ENCODE measurements at places on chromosomes 13 and 19. TPM values are rescaled to one million over a fixed set of nuclear protein-coding genes. Genes with fewer than 3 reads are reported as not detected.
A peak's percentile ranks its signal among the peaks of the same experiment; 100 is the strongest.

Gene CRTC1
- total RNA-seq, result 11.2 TPM

DNA sequence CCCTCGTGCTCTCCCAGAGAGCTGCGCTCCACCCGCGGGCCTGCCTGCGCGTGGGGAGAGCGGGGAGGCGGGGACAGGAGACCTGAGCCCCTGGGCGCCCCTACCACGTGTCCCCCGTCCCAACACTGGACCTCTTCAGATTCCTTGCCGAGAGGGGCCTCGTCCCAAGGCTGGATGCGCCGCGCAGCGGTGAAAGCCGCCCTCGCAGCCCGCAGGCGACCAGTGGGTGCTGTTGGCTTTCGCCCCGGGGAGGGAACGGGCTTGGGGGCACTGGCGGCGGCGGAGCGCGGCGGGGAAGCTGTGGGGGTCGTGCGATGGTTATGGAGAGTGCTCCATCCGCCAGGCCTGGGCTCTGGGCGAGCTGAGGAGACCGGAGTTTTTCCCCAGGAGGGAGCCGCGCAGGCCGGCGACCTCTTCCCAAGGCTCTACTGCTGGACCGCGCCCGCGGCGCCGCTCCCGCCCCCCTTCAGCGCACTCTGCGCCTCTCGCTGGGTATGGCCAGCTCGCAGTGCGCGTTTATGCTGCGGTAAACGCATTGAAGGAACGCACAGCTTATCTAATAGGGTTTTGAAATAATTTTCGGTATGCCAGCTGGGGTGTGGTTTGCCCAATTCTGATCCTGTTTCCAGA, 17.2 kb upstream of the RNF17 start:
- DNase-seq, result no peak
- no peaks in the 10 kb centered on the region for H3K36me3 ChIP-seq
- H3K4me3 ChIP-seq, result peak overlapping the region; percentile 53
- no peaks in the 10 kb centered on the region for H3K27me3 ChIP-seq
- no peak overlapping the region for H3K27ac ChIP-seq
- H3K4me1 ChIP-seq, result peaks cover 24% of the 10 kb centered on the region

DNA sequence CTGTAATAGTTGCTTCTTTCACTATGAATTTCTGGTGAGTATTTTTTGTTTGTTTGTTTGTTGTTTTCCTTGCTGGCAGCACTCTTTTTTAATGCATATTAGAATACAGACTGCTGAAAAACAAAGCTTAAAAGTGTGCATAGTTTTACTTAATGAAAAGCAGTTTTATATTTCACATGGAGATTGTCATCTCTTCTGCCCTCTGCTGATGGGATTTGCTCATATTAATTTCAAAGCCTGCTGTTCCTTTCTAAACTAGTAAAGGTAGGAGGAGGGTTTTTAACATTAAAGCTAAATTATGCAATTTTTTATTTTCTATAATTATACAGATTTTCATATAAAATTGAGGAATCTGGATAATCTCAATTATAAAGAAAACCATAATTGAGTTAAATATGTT, 692.6 kb upstream of the SLITRK1 start:
- H3K27ac ChIP-seq, result no peak overlapping the region
- no peaks in the 10 kb centered on the region for H3K27me3 ChIP-seq
- no peaks in the 10 kb centered on the region for H3K36me3 ChIP-seq
- no peak for DNase-seq
- H3K4me3 ChIP-seq, result no peak overlapping the region

DNA sequence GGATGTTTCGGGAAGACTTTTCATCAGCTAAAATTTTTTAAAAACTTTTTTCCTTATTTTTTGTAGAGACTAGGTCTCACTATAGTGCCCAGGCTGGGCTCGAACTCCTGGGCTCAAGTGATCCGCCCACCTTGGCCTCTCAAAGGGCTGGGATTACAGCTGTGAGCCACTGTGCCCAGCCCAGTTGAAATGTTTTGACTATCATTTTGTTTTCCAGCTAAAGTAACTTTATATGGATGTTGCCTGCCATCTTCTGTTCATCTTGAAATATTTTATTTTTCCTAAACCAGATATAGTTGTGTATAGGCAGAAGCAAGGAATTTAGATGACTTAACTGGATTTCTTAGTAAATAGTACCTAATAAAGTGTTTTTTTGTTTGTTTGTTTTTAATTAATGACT, 7.0 kb downstream of the CAB39L start:
- DNase-seq, result no peak
- no peaks in the 10 kb centered on the region for H3K36me3 ChIP-seq
- peaks cover 10% of the 10 kb centered on the region for H3K4me1 ChIP-seq
- H3K27me3 ChIP-seq, result no peaks in the 10 kb centered on the region

Gene BCAM
- total RNA-seq, result 77.7 TPM

DNA sequence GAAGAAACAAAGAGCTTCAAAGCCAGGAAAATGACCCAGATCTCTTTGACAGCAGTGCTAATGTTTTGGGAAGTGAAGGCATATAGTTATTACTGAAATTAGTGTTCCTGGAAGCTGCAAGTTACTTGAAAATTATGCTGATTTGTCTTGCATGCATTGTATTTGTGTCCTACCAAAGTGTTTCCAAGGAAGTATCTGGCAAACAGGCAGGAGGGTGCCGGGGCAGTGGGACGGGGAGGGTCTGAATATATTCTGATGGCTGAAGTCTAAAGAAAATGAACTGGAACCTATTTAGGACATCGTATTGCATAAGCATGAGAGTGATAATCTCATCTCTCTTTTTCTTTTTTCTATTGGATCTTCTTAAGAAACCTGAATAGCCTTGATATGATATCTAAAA, 9.0 kb downstream of the RNASEH2B start:
- H3K36me3 ChIP-seq, result no peaks in the 10 kb centered on the region
- no peak for DNase-seq
- H3K27ac ChIP-seq, result no peak overlapping the region
- no peak overlapping the region for H3K4me3 ChIP-seq
- H3K4me1 ChIP-seq, result peaks cover 6% of the 10 kb centered on the region
- H3K27me3 ChIP-seq, result no peaks in the 10 kb centered on the region

Gene KBTBD7
- 6.2 TPM for total RNA-seq

- H3K36me3 ChIP-seq, result no peaks in the 10 kb centered on the region
- DNase-seq, result no peak
- no peak overlapping the region for H3K4me3 ChIP-seq
- H3K27ac ChIP-seq, result no peak overlapping the region
Observed at GRCh38 chr19:19549804-19550464, 11.9 kb downstream of the CILP2 start.

All from thoracic aorta (tissue), 2 donors.